Activated naive CD8-positive, alpha-beta T cell treated with anti-CD3 and anti-CD28 coated beads, Interleukin-2, amount 10 ng/mL, durations not matched to agents 7 days and 5 days (primary cell): ENCODE measurements at places on chromosomes 3 and 15. TPM values are rescaled to one million over a fixed set of nuclear protein-coding genes. Genes with fewer than 3 reads are reported as not detected.

GRCh38 chr3:35932995-35933394 is 293.7 kb downstream of the ARPP21 start:
- H3K27ac ChIP-seq, result no peak overlapping the region
- H3K36me3 ChIP-seq, result no peaks in the 10 kb centered on the region
- H3K27me3 ChIP-seq, result peaks cover 3% of the 10 kb centered on the region
- no peak for DNase-seq

DNA sequence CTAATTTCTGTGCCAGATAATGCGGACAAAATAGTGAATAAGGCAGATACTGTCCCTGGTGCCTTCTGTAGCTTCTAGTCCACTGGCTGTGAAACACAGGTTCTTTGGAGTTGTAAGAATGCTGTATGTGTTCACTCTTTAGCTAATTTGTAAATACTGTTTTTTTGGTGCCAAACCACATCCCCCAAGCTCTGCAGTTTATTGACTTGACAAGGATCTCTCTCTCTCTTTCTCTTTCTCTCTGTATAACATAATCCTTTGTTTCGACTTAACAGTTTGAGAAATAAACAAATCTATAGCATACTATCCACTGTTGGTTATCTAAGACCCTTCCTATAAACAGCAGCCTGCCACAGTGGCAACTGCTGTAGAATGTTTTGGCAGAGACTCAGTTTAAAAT is 7.6 kb downstream of the SMAD3 start:
- no peaks in the 10 kb centered on the region for H3K27me3 ChIP-seq
- H3K36me3 ChIP-seq, result peaks cover 20% of the 10 kb centered on the region
- peak overlapping the region; percentile 64 for H3K27ac ChIP-seq
- H3K4me3 ChIP-seq, result peak overlapping the region; percentile 53

- H3K27me3 ChIP-seq, result no peaks in the 10 kb centered on the region
- H3K4me3 ChIP-seq, result no peak overlapping the region
- no peak for DNase-seq
- no peaks in the 10 kb centered on the region for H3K36me3 ChIP-seq
- no peak overlapping the region for H3K27ac ChIP-seq
Measured at GRCh38 chr3:49004352-49005302, 2.6 kb upstream of the WDR6 start.

- no peaks in the 10 kb centered on the region for H3K4me1 ChIP-seq
- no peak for DNase-seq
- H3K36me3 ChIP-seq, result no peaks in the 10 kb centered on the region
- peaks cover 4% of the 10 kb centered on the region for H3K27me3 ChIP-seq
- no peak overlapping the region for H3K27ac ChIP-seq
- H3K4me3 ChIP-seq, result no peak overlapping the region
Measured at GRCh38 chr3:28924744-28925360, 356.0 kb upstream of the RBMS3 start.

DNA sequence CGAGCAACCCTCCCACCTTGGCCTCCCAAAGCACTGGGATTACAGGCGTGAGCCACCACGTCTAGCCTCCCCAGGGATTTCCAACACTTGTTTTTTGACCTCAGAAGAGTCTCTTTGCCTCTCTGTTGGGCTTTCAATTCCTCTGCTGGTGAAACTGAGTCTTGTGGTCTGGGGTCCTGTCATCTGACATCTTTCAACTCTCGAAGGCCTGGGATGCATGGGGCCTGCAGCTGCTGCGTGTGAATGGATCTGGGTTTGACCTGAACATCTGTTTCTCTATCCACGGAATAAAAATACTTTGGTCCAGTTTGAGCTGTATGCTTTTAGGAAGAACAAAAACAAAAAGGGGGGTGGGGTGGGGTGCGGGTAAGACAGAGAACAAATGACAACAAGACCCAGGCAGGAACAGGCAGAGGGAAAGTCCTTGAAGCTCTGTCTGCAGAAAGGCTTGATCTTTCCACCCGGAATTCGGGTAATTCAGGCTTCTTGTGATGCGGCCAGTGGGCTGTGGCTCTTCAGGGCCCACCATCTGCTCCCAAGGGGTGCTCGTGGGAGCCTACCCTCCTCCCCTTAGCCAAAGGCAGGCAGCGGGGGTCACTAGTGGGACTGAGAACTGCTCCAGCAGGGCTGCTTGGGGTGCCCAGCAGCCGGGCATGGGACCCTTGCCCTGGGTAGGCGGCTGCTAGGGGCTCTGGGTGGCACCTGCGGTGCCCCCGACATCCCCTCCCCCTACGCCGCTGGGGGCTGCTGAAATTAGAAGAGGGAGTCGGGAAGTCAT is 71.5 kb downstream of the SLC12A8 start:
- H3K27ac ChIP-seq, result peak overlapping the region; percentile 99
- H3K4me3 ChIP-seq, result peak overlapping the region; percentile 88
- H3K27me3 ChIP-seq, result peaks cover 3% of the 10 kb centered on the region
- peaks cover 51% of the 10 kb centered on the region for H3K4me1 ChIP-seq
- H3K36me3 ChIP-seq, result no peaks in the 10 kb centered on the region

- no peak overlapping the region for H3K27ac ChIP-seq
- H3K4me1 ChIP-seq, result no peaks in the 10 kb centered on the region
- peaks cover 5% of the 10 kb centered on the region for H3K27me3 ChIP-seq
- no peak for DNase-seq
- no peaks in the 10 kb centered on the region for H3K36me3 ChIP-seq
Measured at GRCh38 chr3:140463355-140463754, 214.5 kb upstream of the TRIM42 start.

GRCh38 chr15:95718441-95718840 is 612.1 kb upstream of the NR2F2 start:
- H3K4me1 ChIP-seq, result no peaks in the 10 kb centered on the region
- peaks cover 3% of the 10 kb centered on the region for H3K27me3 ChIP-seq
- H3K36me3 ChIP-seq, result no peaks in the 10 kb centered on the region
- no peak for DNase-seq
- H3K27ac ChIP-seq, result no peak overlapping the region

GRCh38 chr3:22856811-22857210 is 346.3 kb upstream of the UBE2E2 start:
- H3K27ac ChIP-seq, result no peak overlapping the region
- no peaks in the 10 kb centered on the region for H3K4me1 ChIP-seq
- no peak overlapping the region for H3K4me3 ChIP-seq
- H3K36me3 ChIP-seq, result no peaks in the 10 kb centered on the region
- H3K27me3 ChIP-seq, result peaks cover 2% of the 10 kb centered on the region

DNA sequence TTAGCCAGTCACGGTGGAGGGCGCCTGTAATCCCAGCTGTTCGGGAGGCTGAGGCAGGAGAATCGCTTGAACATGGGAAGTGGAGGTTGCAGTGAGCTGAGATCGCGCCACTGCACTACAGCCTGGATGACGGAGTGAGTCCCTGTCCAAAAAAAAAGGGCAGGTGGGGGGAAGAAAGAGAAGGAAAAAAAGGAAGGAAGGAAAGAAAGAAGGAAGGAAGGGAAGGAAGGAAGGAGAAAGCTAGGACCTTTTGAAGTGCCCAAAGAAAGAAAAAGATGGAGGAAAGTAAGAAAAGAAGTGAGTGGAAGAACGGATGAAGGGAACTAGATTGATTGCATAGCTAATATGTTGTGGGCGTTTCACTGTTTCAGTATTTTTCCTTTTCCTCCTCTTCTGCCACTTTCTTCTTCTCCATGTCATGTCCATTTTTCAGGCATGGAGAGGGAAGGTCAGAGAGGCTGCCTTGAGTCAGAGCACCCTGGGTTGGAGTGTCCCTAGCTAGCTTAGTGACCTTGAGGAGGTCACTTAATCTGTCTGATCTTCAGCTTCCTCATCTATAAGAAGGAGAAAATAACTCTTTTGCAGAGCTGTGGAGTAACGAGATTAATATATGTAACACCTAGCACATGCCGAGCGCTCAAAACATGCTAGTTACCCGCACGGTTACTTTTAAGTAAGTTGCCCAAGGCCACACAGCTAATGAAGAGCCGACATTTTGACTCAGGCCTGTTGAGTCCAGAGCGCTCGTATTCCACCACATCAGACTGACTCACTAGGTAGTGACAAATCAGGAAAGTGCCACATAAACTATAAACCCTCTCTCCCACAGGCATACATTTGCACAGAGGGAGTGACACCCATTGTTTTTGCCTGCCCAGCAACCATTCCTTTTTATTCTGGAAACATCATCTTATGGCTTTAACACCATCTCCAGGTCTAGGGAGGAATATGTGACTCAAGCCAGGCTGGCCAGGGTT is 42.2 kb downstream of the BHLHE40 start:
- no peaks in the 10 kb centered on the region for H3K36me3 ChIP-seq
- no peaks in the 10 kb centered on the region for H3K27me3 ChIP-seq

DNA sequence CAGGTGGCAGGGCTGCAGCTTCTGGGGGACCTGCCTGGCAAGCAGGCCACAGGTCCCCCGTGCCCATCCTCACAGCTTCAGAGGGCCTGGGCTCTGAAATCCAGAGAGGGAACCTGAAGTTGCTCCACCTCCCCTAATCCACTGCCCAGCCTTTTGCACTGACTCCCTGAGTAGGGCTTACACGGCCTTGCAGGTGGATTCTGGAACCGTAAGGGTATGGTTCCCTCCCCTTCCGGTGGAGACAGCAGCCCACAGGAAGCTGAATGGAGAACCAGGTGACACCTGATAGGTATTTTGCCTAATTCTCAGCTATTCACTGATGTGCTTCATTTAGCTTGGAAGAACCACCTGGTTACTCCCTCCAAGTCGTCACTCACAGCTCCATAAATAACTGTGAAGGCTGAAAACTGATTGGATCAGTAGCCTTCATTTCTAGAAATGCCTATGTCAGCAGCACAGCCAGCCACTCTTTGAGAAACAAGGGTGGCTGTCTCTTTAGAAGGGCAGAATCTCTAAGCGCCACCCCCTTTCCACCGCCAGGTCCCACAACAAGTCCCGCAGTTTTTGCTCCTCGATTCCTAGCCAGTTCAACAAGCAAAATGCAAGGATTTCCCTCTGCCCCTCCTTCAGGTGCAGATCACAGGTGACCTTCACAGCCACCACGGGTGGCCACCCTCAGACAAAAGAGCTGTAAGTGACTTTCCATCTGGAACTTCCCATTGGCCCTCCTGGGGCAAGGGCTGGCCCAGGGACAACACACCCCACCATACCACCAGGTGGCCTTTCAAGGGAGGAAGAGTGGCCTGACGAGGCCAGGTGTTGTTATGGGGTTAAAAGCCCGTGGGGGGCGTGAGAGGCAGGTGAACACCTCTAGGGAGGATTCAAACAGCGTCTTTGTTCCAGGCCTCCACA is 112.9 kb downstream of the SEC22A start:
- H3K4me1 ChIP-seq, result no peaks in the 10 kb centered on the region
- no peak overlapping the region for H3K4me3 ChIP-seq
- peaks cover 11% of the 10 kb centered on the region for H3K27me3 ChIP-seq
- H3K36me3 ChIP-seq, result no peaks in the 10 kb centered on the region

GRCh38 chr3:39541917-39542329 is 74.4 kb downstream of the MOBP start:
- peaks cover 4% of the 10 kb centered on the region for H3K4me1 ChIP-seq
- no peak for DNase-seq
- peaks cover 5% of the 10 kb centered on the region for H3K27me3 ChIP-seq
- no peak overlapping the region for H3K4me3 ChIP-seq
- no peaks in the 10 kb centered on the region for H3K36me3 ChIP-seq
- no peak overlapping the region for H3K27ac ChIP-seq

DNA sequence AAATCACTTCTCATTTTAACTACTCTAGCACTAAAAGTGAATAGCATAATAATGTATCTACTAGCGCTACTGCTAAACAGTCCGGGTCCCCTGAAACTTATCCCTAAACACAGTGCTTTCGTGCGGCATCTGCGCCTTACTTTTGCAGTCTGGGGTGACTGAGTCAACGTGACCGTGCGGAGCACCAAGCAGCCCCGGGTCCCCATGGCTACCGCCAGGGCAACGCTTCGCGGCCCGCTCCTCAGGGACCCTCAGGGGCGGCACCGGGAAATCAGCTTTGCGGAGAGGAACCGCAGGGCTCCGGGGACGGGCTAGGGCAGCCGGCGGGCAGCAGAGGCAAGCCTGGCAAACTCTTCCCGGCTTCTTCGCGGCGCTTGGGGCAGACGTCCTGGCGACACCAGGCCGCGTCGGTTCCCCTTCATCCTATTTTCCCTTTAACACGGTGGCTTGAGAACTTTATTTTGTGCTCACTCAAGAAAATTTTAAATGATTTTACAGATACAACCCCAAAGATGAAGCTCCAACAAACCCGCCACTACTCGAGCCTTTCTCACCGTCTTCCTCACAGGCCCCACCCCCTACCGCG is 757 bp upstream of the DIPK2A start:
- peak overlapping the region; percentile 96 for H3K4me3 ChIP-seq
- DNase-seq, result peak; percentile 70
- H3K4me1 ChIP-seq, result peaks cover 12% of the 10 kb centered on the region
- no peaks in the 10 kb centered on the region for H3K36me3 ChIP-seq
- H3K27ac ChIP-seq, result peak overlapping the region; percentile 96

DNA sequence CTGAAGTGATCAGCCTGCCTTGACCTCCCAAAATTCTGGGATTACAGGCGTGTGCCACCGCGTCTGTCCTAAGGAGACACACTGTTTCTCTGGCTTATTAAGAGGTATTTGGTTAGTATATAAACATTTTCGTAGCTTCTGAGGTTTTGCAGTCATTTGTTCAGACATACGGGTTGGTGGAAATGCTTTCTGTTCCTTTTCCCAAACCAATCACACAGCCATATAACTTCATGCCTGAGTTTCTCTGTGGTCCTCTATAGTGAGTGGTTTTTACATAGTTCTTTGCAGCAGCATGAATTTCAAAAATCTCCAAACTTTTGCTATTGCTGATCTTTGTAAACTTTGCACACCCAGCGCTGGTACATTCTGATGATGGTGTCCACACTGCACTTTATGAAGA is 100.5 kb downstream of the AKAP13 start:
- H3K4me1 ChIP-seq, result peaks cover 36% of the 10 kb centered on the region
- peak overlapping the region; percentile 17 for H3K4me3 ChIP-seq
- peaks cover 9% of the 10 kb centered on the region for H3K36me3 ChIP-seq
- H3K27me3 ChIP-seq, result no peaks in the 10 kb centered on the region

GRCh38 chr15:75051191-75051608 is 27.8 kb downstream of the PPCDC start:
- no peak overlapping the region for H3K4me3 ChIP-seq
- H3K27me3 ChIP-seq, result no peaks in the 10 kb centered on the region
- H3K36me3 ChIP-seq, result peaks cover 10% of the 10 kb centered on the region
- no peak overlapping the region for H3K27ac ChIP-seq
- H3K4me1 ChIP-seq, result peaks cover 19% of the 10 kb centered on the region

GRCh38 chr15:42150219-42150970 is 6.0 kb downstream of the PLA2G4F start:
- H3K27me3 ChIP-seq, result no peaks in the 10 kb centered on the region
- no peak overlapping the region for H3K27ac ChIP-seq
- H3K4me1 ChIP-seq, result no peaks in the 10 kb centered on the region
- H3K4me3 ChIP-seq, result no peak overlapping the region

- DNase-seq, result no peak
- H3K4me1 ChIP-seq, result peaks cover 4% of the 10 kb centered on the region
- no peak overlapping the region for H3K4me3 ChIP-seq
- peaks cover 13% of the 10 kb centered on the region for H3K36me3 ChIP-seq
- H3K27me3 ChIP-seq, result no peaks in the 10 kb centered on the region
- H3K27ac ChIP-seq, result no peak overlapping the region
Measured at GRCh38 chr3:48765376-48765775, 48.4 kb upstream of the IP6K2 start.

The IL5RA gene
- total RNA-seq, result 0.48 TPM

The NMNAT3 gene
- 1.3 TPM for total RNA-seq

The LIPC gene
- total RNA-seq, result 7.4 TPM

The ETV5 gene
- total RNA-seq, result 1.4 TPM

The CD96 gene
- 375 TPM for total RNA-seq

The PP2D1 gene
- total RNA-seq, result not detected

The PYGO1 gene
- total RNA-seq, result not detected

The AGBL1 gene
- total RNA-seq, result not detected

The MUC20 gene
- 3.0 TPM for total RNA-seq
